ENCODE measurements at places on chromosomes 13 and 19.
A peak's percentile ranks its signal among the peaks of the same experiment; 100 is the strongest.

GRCh38 chr13:110137680-110138009, 169.3 kb downstream of the COL4A1 start:
- DNase-seq = no peak

DNA sequence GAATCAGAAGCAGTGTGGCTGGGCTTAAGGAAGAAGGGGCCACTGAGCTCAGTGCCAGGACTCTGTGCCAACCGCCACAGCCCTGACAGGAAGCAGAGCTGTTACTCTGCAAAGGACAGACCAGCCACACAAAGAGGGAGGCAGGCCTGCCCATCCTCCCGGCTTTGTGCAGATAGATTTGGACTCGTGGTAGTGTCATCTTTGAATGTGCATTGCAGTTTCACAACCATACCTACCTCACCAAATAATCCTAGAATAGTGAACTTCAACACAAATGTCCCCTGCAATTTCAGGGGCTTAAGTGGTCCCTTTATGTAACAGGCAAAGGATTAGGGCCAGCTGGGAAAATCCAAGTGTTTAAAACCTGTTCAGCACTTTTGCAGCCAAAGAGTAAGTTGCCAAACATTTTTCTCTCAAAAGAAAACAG, 55.1 kb upstream of the CLDN10 start:
- no peak for DNase-seq

- peak; percentile 88 for DNase-seq
Measured at GRCh38 chr13:23673354-23673753, 103.1 kb downstream of the TNFRSF19 start.

DNA sequence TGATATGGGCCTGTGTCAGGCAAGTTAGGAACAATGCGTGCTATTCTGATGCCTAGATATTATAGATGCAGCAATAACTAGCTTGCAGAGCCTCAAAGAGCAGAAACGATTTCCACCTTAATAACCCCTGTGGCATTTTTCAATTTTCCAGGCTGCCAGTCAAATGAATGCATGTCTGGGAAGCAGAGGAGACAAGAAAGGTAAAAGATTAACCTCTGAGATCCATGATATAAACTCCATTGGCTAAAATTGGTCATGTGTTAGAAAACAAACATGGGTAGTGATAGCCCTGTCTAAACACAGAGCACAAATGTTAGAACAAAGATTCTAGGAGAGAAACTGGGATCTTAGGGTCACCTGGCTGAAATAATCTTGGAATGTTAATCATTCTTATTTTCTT, 811.1 kb downstream of the DIAPH3 start:
- DNase-seq = no peak

- peak; percentile 3 for DNase-seq
Measured at GRCh38 chr13:35283856-35284255, 192.6 kb downstream of the MAB21L1 start.

GRCh38 chr19:498977-499623, 2.8 kb downstream of the MADCAM1 start:
- no peak for DNase-seq

DNA sequence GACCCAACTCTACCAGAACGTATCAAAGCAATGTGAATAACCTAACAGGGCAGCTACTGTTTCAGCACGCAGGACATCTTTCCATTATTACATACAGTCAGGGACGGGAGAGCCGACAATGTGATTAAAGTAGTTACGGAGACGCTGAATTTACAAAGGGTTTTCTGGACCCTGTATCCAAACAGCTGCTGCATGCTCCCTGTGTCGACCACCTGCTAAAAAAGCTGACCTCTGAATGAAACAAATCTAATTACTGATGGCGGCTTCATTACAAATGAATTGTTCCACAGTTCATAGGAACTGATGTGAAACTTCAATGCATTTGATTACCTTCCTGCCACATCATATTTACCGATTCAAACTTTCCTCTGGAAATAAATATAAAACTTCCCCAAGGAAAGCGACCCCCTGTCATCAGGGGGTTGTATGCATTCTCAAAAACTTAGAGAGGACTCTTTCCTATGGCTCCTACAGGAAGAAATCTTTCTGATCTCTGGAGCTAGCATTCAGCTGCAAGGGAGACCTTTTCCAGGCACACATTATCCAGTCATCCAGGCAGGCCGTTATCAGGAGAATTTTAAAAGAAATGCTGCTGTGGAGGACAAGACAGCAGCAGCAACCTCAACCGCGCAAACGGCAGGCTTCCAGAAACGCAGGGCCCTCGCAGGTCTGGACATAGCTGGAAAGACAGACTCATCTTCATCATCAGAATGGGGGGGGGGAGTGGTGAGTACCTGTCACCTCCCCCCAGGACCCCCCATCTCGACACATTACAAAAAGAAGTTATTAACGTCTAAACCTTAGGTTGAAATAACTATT, 3.1 kb downstream of the EFNB2 start:
- peak; percentile 43 for DNase-seq

DNA sequence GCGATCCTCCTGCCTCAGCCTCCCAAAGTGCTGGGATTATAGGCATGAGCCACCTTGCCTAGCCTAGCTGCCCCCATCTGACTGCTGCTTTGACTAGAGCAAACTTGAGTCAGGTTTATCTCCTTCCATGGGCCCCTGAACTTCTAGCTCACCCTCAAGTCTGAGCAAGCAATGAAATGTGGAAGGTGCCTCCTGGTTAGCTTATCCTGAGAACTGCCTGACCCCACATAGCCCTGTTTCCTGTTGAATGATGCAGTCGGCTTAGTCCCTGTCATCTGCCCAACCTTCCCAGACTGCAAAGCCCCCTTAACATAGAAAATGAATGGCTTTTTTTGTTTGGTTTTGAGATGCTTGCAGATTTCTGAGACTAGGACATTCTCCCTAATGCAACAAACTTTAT, 8.9 kb upstream of the TMEM160 start:
- peak; percentile 64 for DNase-seq

GRCh38 chr19:17021793-17022590, 4.6 kb downstream of the CPAMD8 start:
- peak; percentile 15 for DNase-seq

- DNase-seq = no peak
Measured at GRCh38 chr13:84686973-84687372, 804.7 kb upstream of the SLITRK1 start.

GRCh38 chr13:46339035-46339666, 47.9 kb downstream of the RUBCNL start:
- DNase-seq = peak; percentile 61

DNA sequence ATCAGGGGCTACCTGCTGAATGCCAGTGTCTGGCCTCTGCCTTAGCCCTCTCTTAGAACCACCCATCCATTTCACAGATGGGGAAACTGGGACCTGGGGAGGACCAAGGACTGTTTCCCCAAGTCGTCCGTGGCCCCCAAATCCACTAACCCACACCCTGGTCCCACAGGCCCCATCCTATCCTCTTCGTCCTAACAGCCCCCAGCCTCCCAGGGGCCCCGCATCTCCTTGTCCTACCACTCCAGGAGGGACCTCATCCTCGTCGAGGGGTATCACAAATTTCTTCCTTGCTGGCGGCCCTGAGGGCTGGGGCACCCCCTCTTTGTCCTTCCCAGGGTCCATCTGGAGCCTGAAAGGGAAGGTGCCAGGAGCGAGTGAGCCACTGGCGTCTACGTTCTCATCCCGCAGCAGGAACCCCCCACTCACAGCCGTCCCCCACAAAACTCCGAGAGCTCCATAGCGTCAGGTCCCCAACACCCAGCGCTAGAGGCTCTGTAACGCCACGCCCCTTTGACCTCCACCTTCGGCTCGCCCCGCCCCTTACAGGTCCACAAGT, 606 bp downstream of the ERCC1 start:
- DNase-seq = no peak

DNA sequence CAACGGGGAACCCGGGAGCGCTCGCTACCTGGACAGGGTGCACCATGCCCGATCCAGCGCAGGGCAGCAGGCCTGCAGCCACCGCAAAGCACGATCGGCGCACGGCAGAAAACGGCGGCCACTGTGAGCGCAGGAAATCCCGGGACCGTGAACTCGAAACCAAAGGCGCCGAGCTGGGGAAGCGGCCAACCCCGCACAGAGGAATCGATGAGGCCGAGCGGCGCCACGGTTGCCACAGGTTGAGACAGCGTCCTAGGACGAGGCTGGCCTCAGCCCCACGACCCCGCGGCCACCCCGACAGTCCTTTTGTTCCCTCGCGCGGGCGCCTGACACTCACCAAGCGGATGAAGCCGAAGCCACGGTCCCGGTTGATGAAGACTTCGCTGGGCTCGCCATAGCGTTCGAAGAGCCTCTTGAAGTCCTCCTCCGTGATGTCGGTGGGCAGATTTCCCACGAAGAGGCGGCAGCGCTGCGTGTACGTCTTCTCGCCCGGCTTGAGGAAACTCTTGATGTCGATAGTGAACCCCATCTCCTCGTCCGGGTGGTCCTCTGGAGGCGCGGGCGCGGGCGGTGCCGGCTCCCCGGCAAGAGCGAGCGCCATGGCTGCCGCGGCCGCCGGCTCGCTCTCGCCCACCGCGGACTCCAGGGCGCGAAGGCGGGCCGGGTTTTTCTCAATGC, 557 bp downstream of the PSPC1 start:
- peak; percentile 65 for DNase-seq

DNA sequence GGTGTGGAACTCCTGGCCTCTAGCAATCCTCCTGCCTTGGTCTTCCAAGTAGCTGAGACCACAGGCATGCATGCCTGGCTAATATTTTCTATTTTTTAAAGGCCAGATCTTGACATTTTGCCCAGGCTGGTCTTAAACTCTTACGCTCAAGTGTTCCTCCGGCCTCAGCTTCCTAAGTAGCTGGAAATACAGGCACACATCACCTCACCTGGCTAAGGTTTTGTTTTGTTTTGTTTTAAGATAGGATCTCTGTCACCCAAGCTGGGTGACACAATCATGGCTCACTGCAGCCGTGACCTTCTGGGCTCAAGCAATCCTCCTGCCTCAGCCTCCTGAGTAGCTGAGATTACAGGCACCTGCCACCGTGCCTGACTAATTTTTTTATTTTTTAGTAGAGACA, 5.5 kb upstream of the RLN3 start:
- peak; percentile 68 for DNase-seq

DNA sequence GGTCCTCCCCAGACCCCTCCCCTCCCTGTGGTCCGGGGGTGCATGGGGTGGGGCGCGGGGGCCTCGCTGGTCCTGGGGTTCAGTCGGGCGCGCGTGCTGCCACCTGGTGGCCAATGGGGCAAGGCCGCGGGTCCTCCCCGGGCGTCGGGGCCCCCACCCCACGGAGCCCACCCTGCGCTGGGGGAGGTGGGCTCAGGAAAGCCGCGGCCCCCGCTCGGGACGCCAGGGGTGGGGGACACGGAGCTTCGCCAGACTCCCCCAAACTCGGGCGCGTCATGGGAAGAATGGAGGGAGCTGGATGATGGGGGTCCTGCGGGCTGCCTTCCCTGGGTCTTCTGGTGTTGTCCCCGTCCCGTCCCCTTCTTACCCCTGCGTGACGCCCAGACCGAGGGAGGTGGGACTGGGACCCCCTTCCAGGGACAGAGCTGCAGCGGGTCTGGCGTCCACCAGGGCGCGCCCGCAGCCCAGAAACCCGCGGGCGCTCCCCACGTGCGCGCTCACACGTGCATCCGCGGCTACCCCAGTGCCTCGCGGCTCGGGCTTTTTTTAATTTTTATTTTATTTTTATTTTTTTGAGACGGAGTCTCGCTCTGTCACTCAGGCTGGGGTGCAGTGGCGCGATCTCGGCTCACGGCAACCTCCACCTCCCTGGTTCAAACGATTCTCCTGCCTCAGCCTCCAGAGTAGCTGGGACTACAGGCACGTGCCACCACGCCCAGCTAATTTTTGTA, 19.8 kb upstream of the TCF3 start:
- peak; percentile 47 for DNase-seq

DNA sequence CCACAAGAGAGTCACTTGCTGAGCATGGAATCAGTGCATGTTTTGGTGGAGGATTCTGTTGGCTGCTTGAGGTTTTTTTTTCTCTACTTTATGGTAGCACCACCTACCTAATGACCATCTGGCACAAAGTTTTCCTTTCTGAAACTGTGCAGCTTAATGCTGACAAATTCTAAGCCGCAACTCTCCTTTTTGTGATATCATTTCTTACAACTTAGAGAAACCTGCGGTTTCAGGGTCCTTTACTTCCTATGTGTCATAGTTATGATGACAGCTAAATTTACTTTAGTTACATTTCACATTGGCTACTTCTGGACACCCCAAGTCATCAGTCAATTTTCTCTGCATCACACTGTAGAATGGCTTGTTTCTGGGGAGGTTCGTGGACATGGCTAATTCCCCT, 115.4 kb upstream of the TMTC4 start:
- no peak for DNase-seq

DNA sequence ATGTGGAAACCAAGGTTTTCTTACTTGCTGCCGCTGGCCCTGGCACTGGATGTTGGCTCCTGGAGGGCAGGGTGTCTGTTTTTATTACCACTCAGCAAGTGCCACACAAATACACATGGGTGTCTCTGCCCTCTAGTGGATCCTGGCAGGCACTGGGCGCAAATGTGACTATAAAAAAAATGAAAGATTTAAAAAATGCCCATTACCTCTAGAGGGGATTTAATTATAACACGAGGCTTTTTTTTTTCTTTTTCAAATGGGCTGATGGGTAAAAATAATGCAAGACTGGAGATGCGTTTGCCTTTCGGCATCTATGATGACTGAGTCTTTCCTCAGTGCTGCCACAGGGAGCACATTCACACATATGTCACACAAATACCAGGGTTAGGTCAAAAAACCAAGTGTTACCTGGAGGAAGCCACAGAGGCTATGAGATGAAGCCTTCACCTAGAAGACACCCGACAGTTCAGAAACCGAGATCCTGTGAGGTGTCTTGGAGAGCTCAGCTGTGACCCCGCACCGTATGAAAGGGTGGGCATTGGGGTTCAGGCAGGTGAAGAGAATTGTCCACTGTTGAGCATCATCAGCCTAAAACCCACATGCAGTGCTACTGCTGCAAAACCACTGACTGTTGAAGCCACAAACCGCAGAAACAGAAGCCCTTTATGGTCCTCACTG, 25.7 kb downstream of the CHAMP1 start:
- DNase-seq = peak; percentile 66

GRCh38 chr13:111384441-111385182, 64.2 kb downstream of the TEX29 start:
- no peak for DNase-seq

- no peak for DNase-seq
Measured at GRCh38 chr19:38448225-38448624, 14.7 kb downstream of the RYR1 start.

GRCh38 chr13:25422153-25422552, 50.4 kb downstream of the ATP8A2 start:
- no peak for DNase-seq

- no peak for DNase-seq
Measured at GRCh38 chr13:93996481-93996880, 483.0 kb downstream of the DCT start.

DNA sequence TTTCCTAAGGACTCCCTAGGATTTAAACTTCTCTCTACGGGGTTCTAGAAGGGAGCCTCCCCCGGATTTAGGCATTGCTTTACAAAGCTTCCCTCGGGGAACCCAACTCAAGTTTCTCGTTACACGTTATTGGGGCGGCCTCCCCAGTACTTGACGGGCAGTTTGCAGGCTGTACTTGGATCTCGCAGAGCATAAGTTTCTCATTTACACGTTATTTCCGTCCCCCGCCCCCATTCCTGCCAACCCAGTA, 584 bp downstream of the SMG9 start:
- DNase-seq = no peak
